ENCODE measurements at places on chromosomes 3 and 15.
A peak's percentile ranks its signal among the peaks of the same experiment; 100 is the strongest.

- DNase-seq = peak; percentile 80
Observed at GRCh38 chr3:50324351-50325112, 2.0 kb upstream of the HYAL2 start.

DNA sequence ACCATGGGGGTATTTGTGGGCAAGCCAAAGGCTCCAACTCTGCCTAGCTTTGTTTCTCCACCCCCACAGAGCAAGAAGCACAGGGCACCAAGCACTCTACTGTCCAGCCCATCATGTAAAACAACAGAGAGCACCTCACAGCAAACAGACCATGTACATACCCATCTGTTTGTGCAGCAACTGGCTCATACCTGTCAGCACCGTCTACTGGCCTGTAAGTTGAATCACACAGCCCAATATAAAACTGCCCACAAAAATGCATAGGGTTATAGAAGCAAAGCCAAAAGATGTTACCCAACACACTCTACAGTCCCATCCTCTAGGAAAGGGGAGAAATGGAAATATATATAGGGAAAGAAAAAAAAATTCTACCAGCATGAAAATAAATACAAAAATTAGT is 139.7 kb upstream of the CPNE4 start:
- DNase-seq = no peak

GRCh38 chr3:146476094-146476740 is 6.9 kb upstream of the PLSCR2 start:
- no peak for DNase-seq

GRCh38 chr3:11835028-11835639 is 11.6 kb downstream of the TAMM41 start:
- DNase-seq = peak; percentile 54

DNA sequence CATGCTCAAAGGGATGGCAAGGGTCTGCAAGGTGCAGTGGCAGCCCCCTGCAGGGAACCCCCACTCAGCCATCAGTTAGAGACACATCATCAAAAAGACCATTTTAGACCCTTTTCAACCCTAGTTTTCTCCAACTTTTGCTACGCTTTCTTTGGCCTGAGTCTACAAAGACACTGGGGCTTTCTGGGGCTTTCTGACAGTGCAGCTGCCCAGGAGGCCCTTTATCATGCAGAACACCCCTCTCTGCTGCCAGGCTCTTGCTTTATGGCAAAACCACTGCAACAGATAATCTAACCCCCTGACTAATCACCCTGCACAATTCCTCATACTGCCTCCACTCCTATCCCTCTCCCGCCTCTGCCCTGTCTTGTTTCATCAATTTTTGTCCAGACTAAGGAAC is 2.4 kb downstream of the NMNAT3 start:
- no peak for DNase-seq

- no peak for DNase-seq
Observed at GRCh38 chr3:15043408-15044171, 21.5 kb downstream of the MRPS25 start.

DNA sequence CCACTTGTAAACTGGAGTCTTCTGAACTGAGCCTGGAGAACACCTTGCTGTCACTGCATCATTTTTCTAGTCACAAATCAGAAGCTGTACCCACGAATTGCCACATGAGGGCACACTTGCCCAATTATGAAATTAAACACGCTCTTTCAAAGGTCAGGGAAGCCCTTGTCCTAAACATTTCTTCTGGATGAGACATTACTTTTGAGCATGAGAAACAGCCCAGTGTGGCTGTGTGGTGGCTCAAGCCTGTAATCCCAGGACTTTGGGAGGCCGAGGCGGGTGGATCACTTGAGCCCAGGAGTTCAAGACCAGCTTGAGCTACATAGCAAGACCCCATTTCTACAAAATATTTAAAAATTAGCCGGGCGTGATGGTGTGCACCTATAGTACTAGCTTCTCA is 27.5 kb upstream of the CFAP161 start:
- peak; percentile 84 for DNase-seq

DNA sequence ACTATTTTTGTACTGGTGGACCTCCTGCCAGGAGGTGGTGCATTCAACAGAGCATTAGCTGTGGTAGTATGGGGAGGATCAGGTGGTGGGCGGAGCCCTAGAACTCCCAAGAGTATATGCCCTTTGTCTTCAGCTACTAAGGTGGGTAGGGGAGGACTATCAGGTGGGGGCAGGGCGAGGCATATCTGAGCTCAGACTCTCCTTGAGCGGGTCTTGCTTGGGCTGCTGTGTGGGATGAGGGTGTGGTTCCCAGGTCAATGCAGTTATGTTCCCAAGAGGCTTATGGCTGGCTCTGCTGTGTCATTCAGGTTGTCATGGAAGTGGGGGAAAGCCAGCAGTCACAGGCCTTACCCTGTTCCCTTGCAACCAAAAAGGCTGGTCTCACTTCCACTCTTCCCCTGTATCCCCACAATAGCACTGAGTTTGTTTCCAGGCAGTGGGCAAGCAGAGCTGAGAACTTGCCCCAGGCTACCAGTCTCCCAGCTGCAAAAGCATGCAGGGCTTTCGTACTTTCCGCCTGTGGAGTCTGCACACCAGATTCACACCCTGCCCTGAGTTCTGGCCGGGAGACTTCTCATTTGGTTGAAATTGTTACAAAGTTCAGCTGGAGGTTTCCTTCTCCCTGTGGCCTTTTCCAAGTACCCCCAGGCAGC is 93.7 kb upstream of the DPPA4 start:
- no peak for DNase-seq

DNA sequence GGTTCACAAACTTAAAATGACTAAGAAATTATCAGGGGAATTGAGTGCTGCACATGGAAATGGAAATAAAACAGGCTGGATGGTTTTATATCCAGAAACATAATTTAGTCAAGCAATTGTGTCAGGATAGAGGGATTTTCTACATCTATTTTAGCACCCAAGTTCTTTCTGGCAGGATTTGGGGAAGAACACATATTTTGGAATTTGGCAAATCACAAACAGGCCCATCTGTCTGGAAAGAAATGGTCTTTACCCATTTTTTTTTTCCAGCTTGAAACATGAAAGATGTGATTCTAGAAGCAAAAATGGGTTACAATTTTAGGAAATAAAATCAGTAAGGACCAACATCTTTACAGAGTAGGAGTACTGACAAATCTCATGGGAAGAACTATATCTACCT is 14.4 kb upstream of the UNC13C start:
- peak; percentile 44 for DNase-seq

- DNase-seq = peak; percentile 33
Observed at GRCh38 chr3:190321789-190322603, at the start of gene CLDN1. CLDN1 (minus strand) TSS chr3:190322446; CDS start chr3:190322206, 240 bp downstream.

- no peak for DNase-seq
Observed at GRCh38 chr3:176097027-176097426, 1100.3 kb downstream of the TBL1XR1 start.

DNA sequence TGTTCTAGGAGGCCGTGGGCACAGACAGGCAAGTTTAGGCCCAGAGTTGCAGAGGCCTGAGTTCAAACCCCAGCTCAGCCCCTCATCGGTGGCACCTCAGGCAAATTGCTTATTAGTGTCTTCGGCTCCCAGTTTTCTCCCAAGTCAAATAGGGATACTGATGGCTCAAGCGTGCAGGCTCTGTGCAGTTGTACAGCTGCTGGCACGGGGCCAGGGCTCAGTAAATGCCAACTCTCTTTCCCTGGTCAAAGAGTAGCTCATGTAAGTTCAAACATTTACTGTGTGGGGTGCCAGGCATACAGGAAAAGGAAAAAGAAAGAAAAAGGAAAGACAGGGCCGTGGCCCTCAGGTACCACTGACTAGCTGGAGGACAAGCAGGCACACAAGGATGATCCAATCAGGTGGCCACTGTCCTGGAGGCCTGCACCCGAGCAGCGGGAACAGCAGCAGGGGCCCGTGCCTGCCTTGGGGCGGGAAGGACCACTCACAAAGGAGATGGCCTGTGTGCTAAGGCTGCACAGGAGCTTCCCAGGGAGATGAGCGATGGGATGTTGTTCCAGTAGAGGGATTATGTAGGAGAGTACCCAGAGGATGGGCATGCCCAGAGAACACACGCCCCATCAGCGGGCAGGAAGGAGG is 70.8 kb downstream of the TBC1D2B start:
- DNase-seq = no peak

DNA sequence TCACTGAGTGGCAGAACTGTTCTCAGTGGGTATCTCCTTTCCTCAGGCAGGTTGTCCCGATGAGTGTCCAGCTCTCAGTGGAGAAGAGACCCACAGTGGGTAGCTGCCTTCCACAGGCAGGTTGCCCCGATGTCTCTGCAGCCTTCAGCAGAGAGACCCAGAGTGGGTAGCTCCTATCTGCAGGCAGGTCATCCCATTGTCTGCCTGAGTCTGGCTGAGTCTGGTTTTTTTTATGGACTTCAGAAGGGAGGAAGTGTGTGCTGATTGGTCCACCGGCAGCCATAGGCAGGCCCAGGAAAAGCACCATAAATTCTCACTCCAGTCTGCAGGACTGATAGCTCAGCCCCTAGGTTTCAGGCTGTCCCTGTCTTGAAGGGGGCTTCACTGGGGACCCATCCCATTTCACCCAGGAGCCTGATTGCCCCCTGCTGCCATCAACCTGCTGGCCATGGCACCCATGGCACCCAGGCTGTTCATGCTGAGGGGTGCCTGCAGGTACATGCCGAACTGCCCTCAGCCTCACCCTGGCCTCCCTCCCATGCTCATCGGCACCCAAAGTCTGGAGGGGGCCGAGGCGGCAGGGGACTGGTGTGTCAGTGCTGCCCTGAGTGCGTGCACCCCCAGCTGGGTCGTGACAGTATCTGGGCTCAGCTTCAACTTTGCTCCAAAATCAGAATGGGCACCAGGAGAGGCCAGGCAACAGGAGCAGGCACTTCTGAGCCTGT is 3.6 kb upstream of the LIMD1 start:
- DNase-seq = no peak

- DNase-seq = peak; percentile 95
Observed at GRCh38 chr3:51391075-51391565, at the start of gene RBM15B. RBM15B (plus strand) TSS chr3:51391285; CDS start chr3:51391400, 115 bp downstream.

- DNase-seq = no peak
Observed at GRCh38 chr3:113005611-113006010, 14.8 kb downstream of the GTPBP8 start.

DNA sequence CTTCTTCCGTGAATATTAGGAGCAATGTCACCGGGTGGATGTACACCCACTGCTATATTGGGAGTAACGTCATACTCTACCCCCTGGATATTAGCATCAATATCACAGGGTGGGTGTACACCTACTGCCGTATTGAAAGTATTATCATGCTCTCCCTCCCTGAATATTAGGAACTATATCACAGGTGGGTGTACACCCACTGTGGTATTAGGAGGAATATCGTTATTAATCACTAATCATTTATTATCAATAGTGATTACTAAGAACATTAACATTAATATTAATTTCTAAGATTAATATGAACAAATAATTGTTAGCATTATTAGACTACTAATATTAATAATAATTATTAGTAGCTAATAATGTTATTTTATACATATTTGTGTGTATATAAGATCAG is 21.4 kb upstream of the BMF start:
- DNase-seq = no peak

DNA sequence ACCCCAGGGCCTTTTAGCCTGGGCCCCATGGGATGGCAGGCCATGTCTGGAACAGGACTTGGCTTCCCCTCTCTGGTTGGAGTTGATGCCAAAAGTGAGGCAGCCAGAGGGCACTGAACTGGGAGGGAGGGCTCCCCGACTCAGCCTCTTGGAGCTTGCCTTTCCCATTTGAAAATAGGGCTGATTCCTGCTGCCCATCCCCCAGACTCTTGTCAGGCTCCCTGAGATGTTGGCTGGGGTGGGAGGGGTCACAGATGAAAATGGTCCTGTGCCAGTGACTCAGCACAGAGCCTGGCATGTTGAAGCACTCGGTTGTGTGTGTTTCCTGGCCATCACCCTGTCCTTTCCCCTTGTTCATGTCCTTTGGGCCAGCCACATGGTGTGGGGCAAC is 6.6 kb downstream of the PPCDC start:
- no peak for DNase-seq

DNA sequence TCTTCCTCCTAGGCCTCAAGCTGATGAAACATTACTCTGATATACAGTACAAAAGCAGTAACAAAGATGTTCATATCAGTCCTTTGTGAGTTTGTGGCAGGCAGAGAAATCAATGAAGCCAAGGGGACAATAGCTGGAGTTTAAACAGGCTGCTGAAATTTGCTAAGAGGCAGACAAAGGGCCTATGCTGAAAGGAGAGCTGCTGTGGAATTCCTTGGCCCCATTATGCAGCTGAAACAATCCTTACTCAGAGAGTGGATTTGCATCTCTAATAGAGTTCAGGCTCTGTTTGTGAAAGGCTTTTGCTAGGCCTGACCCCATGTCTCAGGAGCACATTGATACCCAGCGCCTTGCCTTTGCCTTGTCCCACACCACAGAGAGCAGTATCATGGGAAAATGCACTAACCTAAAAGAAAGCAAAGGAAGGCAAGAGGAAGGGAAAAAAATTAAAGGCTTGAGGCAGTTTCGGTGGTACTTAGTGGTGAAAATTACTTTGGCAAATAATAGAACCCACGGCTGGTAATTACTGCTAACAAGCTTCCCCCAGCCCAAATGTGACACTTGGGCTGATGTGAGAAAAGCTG is 195.0 kb upstream of the EPHA3 start:
- no peak for DNase-seq

GRCh38 chr3:42129014-42129953 is 38.1 kb downstream of the TRAK1 start:
- DNase-seq = peak; percentile 69

DNA sequence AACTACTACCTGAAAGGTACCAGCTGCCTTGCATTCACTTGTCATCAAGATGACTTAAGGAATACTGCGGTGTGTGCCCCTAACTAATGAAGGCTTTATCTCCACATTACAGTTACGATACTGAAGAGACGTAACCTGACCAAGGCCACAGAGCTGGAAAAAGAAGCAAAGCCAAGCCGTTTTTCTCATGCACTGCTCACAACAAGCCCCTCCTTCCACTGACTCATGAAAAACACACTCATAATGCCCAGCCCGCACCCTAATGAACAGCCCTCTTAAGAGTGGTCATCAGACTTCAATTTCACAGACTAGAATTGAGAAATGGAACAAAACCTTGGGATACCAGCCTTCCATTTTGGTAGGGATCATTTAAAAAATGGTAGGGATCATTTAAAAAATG is 11.6 kb downstream of the PSMD6 start:
- no peak for DNase-seq

DNA sequence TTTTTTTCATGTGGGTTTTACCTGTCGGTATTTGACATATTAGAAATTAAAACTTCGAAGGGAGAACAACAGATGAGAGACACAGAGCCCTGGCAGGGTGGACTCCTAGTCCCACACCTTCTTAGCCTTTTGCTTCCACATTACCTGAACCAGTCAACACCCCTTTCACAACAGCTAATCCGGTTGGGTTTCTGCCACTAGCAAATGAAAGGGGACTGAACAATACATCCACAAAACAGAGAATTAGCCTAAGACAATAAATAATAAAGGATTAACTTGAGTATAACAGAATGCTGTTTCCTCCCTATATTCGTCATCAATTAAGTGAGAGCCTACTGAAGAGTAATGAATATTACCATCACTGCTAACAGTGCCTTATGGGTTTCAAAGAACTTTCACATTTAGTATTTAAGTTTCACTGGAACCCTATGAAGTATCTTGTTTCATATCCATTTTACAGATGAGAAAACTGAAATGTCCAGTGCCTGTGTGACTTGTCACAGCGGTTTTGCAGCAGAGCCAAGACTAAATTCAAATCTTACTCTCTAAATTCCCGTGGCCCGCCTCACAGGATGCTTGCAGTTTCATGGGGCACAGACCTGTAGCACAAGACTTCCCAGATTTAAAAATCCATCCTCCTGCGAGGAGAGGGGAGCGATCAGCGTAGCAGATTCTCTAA is 1.0 kb upstream of the RAB8B start:
- DNase-seq = no peak
